CD4-positive, alpha-beta T cell treated with Interleukin-10 for 1 hour (primary cell): ENCODE measurements at places on chromosomes 5 and 9.

DNA sequence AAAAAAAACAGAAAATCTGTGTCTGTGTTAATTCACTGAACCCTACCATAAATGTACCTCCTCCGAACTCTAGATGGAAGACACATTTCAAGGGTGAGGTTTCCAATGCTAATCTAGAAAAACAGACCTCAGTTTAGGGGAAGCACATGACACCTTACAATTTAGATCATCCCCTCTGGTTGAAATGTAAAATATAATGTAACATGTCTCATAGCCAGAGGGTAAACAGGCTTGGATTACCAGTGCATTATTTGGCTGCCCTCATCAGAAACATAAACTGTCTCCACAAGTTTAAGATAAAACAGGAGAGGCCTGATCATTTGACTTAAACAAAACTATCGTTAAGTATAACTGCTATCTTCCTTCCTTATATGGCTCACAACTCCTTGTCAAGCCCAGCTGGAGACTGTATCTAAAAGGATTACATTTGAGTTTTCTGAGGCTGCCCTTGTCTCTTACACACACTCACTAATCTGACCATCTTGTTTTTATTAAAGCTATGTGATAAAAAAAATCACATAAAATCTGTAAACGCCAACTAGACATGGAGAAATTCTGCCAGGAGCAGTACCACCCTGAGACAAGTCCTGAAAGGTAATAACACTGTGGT is 105.7 kb downstream of the LURAP1L start:
- no peak for DNase-seq

DNA sequence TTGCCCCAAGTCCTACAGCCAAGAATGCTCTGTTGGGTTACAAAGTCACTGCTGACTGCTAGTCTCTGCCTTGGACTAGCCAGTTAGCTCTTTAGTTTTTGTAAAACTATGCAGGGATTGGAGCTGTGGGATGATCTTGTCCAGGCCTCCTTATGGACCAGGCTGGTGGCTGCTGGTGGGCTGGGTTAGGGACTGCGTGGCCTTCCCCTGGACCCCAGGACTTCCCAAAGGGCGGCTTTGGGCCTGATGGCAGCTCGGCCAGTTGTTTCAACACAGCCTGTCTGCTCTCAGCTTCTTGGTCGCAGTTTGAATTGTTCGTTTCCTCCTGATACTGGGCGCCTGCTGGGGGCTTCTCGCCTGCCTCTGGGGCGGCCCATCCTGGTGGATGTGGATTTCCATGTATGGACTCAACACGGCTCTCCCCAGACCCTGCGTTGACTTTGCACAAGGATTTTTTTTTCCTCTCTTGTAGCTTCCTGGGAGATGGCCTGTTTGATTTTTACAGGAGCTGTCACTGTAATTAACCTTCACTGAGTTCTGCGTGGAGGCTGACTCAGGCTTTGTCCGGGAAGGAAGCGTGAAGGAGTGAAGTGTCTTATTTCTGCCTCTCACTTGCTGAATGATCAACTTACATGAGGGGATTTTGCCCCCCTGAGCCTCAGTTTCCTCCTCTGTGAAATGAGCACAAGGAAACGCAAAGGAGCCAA is 91.9 kb upstream of the NEURL1B start:
- DNase-seq: no peak

- DNase-seq: no peak
Measured at GRCh38 chr5:37668524-37669047, 171.3 kb downstream of the GDNF start.

- DNase-seq: no peak
Measured at GRCh38 chr5:133818031-133818431, 150.4 kb downstream of the C5orf15 start.

- no peak for DNase-seq
Measured at GRCh38 chr5:133738271-133738670, 125.9 kb upstream of the FSTL4 start.

DNA sequence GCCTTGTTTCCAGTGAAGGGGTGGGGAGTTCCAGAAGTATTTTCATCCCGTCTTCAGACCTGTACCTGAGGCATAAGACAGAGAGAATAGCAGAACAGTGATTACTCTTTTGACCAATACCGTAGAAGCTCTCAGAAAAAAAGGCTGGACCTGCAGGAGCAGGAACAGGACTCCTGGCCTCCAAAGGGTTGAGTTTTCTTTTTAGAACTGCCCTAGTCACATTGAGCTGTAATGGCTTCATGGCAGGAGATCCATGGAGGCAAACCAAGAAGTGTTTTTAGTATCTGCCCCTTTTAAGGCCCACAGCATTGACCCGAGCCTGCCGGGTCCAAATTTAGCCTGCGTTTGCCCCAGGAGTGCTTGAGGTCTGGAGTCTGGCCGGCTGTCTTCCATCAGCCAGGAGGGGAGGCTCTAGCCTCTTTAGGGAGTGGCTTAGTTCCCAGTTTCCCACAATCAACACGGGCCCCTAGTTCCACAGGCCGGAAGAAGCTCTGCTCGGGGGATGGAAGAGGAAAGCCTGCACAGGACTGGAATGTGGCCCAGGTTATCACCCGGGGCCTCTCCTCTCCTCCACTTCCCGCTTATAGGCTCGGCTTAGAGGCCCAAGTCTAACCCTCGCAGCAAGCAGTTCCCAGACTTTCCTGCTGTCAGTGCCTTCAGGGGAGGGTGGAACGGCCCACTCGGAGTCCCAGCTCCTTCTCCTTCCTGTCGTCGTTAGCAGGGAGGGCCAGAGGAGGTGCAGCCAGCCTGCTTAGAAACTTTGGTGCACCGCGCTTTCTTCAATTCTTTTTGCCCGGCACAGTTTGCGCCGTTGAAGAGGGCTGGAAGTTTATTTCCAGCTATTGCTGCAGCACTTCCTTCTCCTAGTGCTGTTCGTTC is 80.7 kb downstream of the C9orf152 start:
- DNase-seq: no peak

DNA sequence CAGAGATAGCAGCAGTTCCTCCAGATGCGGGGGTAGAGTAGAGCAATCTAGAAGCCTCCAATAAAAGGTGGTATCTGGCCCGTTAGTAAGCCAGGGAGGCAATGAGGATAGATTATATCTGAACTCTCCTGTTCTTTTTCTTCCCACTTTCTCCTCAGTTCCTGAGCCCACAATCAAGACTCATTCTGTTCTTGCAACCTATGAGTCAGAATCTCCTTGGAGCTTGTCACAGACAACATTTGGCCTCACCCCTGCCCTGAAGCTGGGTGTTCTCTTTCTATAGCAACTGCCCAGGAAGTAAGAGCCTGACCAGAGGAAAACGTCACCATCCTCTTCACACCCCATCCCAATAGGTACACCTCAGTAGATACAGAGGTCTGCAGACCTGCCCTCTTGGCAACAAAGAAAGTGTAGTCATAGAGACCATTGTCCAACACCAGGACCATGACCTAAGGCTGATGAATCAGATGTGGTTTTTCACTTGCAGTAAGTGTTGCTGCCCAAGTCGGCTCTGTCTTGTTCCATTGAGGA is 76.3 kb upstream of the PCA3 start:
- no peak for DNase-seq

DNA sequence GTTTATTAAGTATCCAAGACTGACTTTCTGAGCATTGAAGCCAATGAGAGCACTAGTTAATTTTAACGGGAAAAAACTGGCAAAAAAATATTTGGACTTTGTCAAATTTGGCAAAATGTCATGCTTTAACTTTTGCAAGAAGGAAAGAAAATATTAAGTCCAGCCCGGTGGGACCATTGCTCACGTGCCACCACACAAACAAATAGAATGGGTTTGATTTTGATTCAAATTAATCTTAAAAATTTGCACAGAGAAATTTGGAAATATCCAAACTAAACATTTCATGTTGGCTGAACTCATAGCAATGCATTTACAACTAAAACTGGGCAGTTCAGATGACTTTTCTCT is 302.2 kb downstream of the EBF1 start:
- DNase-seq: no peak

DNA sequence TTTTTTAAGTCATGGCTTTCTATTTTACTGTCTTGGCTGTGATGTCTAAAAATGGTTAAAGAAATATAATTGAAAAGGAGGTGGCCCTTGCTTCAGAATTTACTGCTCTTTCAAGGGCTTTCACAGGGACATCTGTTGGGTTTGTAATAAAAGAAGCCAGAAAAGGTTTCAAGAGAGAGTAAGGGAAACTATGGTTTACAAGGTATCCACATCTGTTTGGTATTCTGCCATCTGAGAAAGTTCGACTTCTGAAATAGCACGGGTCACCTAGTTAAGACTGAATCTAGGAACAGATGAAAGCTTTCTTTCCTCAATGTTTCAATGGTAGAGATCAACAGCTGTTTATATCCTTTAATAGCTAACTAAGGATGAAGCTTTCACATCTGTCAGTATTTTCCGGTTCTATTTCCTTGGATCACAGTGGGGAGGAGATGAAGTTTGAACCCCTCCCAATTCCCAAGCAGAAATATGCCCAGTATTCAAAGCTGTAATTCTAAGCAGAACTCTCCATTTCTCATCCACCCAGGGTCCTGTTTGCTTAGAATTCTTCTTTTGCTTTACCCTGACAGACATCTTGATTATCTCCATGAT is 72.8 kb upstream of the IFNK start:
- no peak for DNase-seq

- DNase-seq: no peak
Measured at GRCh38 chr9:126391713-126392661, 65.4 kb downstream of the MVB12B start.

DNA sequence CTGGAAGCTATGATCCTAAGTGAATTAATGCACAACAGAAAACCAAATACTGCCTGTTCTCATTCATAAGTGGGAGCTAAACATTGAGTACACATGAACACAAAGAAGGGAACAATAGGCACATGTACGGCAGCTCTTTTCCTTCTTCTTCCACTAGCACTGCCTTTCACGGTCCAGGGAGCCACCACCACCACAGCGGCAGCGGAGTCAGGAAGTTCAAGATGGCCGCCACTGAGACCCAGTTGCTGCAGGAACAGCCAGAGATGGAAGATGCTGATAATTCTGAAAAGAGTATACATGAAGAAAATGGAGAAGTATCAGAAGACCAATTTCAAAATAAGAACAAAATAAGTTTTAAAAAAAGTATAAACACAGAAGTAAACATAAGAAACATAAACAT is 39.5 kb upstream of the TNFSF15 start:
- DNase-seq: no peak
